ENCODE measurements at places on chromosomes 4 and X.
A peak's percentile ranks its signal among the peaks of the same experiment; 100 is the strongest.

DNA sequence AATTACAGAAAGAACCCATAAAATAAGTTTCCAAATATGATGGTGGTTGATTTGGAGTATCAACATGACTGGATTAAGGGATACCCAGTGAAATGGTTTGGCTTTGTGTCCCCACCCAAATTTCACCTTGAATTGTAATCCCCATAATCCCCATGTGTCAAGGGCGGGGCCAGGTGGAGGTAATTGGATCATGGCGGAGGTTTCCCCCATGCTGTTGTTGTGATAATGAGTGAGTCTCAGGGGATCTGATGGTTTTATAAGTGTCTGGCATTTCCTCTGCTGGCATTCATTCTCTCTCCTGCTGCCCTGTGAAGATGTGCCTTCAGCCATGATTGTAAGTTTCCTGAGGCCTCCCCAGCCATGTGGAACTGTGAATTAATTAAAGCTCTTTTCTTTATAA lies 39.1 kb downstream of the WDFY3 start:
- DNase-seq, result no peak

- no peak for DNase-seq
Measured at GRCh38 chrX:45322820-45323219, 122.1 kb upstream of the DIPK2B start.

DNA sequence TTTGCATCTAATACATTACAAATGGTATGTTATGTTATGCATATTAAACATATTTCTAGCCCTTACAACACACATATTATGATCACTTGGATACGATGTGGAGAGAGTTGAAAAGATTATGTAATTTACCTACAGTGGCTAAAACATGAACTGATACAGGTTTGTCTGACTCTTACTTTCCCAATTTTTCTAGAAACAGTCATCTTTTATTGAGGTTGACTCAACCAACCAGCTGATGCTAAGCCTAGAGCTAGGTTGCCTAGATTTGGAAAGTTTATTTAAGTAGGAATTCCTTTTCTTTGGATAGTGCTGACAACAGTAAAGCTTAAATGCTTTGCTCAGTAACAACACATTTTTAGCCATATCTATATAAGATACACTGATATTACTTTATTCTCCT lies 1215.1 kb downstream of the ADGRL3 start:
- DNase-seq, result no peak

- DNase-seq, result no peak
Measured at GRCh38 chr4:84925558-84925957, 40.9 kb downstream of the WDFY3 start.

- no peak for DNase-seq
Measured at GRCh38 chr4:165793236-165793635, 79.8 kb upstream of the TLL1 start.

GRCh38 chrX:19699151-19699550 lies 183.8 kb upstream of the MAP3K15 start:
- DNase-seq, result no peak

DNA sequence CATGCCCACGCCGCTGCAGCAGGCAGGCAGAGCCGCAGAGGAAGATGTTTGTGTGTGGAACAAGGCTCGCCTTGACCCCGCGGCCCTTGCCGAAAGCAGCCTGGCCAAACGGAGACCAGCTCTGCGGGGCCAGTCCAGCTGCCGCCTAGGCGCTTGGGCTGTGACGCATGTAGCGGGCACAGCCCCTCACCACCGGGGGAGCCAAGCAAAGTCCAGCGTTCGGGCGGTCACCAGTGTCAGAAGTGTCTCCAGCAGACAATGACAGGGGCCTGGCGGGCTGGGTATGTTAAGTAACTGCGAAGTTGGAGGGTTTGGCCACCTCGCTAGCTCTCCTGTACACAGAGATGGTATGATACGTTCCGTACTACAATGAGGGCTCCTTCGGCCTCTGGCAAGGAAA lies 1.3 kb downstream of the AMER1 start:
- no peak for DNase-seq

DNA sequence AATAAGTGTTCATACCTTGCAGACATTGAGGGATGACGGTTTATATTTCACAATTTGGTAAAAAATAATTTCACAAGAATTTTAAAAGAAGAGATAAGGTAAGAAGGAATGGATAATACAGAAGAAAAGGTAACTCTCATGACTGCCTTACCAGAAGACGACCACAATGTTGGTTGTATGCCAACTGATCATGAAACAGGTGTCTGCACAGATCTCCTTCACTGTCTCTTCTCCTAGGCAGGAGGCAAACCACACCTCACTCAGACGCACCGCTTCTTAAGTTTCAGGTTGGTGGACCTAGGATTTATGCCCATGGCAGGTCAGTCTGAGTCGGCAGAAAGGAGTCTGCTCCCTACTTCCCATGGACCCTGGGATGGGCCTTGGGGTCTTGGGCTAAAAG lies 177.2 kb downstream of the VSIG4 start:
- DNase-seq, result no peak

GRCh38 chr4:80365928-80366327 lies 30.4 kb downstream of the CFAP299 start:
- peak; percentile 63 for DNase-seq

DNA sequence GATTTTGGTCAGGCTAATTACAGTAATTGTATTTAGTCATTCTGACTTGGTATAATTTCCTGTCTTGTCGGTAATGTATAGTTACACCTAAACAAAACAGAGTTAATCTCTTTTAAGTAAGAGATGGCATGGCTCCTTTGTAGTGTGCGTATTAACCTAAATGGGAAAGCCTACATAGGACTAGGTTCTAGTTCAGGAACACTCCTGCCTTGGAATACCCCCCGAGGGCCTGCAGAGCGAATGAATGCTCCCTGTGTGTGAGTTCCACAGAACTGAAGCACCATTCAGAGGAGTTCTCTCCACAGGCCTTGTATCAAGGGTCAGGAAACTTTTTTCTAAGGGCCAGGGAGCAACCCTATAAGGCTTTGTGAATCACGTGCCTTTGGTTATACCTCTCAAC lies 44.9 kb upstream of the STIM2 start:
- no peak for DNase-seq

DNA sequence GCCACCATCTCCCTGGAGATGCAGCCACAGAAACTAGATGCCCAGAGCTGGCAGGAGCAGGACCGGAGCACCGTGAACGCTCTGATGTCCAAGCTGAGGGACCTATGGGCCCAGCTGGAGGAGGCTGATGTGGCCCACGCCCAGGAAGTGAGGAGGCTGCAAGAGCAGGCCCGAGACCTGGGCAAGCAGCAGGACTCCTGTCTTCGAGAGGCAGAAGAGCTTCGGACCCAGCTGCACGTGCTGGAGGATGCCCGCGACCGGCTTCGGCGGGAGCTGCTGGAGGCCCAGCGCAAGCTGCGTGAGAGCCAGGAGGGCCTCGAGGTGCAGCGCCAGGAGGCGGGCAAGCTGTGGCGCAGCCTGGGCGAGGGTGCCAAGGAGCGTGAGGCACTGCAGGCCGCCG lies 14.2 kb downstream of the SMIM10L2A start:
- DNase-seq, result no peak

- no peak for DNase-seq
Measured at GRCh38 chrX:27444093-27444908, 18.8 kb downstream of the PPP4R3C start.
